ENCODE measurements at places on chromosomes 5 and 9.

GRCh38 chr5:177430140-177430951, 3.9 kb downstream of the GRK6 start:
- no peak for DNase-seq

GRCh38 chr9:135489188-135489906, 9.8 kb downstream of the PPP1R26 start:
- no peak for DNase-seq

- no peak for DNase-seq
These were observed 240.6 kb downstream of the MARCHF11 start for GRCh38 chr5:15938961-15939360.

DNA sequence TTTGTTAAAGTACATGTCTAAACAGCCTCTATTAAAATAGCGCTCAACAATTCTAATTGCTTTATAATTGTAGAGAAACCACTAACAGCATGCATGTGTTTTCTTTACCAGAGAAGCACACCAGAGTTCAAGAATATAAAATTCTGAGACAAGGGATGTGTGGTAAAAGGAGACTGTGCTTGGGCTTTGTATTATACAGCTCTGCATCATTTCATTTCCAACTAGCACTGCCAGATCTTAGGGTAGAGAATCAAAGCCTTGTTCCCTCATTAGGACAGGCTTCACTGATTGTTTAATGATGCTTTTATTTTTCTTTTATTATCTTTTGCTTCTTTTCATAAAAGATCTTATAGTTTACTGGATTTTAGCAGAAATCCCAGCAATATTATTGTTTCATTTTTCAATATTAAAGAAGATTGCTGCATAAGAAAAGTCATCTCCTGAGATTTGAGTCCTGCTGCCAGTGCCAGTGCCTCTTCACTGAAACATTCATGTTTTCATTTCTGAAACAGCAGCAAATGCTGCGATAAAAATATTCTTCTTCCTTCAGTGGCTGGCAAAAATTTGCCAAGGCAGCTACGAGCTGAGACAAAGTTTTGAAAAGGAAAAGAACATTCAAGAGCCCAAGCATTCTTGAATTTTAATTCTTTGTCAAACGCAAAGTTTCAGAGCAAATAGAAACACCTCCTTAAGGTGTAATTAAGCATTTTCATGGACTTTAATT, 491.0 kb upstream of the PIK3R1 start:
- no peak for DNase-seq

GRCh38 chr5:878125-878524, 14.5 kb downstream of the BRD9 start:
- DNase-seq: no peak

GRCh38 chr5:64634997-64635686, 55.2 kb upstream of the SHISAL2B start:
- no peak for DNase-seq

GRCh38 chr9:137569609-137570203, 9.0 kb downstream of the DPH7 start:
- DNase-seq: no peak

GRCh38 chr9:3125602-3126405, 281.9 kb upstream of the PUM3 start:
- no peak for DNase-seq

GRCh38 chr5:62296998-62297397, 9.0 kb upstream of the KIF2A start:
- DNase-seq: no peak

GRCh38 chr9:27431543-27432147, 92.4 kb upstream of the IFNK start:
- DNase-seq: no peak

DNA sequence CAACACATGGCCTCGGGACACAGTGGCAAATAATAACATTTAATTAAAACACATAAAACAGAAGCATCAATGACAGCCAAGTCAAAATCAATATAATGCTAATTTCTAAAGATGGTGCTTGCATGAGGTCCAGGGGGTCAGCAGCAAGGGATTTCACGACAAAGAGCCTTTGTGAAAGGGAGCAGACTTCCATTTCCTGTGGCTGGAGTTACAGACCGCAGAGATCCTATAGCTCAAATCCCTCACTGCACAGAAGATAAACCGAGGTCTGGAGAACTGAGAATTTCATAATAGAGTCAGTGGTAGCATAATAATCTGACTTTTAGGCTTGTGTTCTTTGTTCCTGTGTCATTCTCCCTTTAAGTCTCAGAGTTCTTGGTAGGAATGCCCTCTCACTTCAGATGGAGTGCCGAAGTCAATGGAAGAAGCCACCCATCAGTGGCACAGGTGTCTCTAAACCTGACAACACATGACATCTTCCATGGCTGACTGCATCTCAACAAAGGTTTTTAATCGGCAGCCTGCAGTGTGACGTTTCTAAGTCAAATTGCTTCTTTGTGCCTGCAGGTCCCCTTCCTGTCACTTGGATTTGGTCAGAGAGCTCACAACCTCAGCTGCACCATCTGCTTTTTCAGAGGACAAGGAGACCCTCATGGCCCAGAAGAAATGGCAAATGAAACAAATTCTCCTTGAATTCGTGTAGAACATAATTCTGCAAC, 67.4 kb downstream of the CARTPT start:
- DNase-seq: no peak

DNA sequence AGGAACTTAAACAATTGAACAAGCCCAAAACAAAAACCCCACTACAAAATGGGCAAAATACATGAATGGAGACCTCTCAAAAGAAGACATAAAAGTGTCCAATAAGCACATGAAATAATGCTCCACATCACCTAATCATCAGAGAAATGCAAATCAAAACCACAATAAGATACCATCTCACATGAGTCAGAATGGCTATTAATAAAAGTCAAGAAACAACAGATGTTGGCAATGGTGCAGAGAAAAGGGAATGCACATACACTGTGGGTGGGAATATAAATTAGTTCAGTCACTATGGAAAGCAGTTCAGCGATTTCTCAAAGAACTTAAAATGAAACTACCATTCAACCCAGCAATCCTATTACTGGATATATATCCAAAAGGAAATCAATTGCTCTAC, 337.4 kb upstream of the GRIA1 start:
- DNase-seq: no peak

DNA sequence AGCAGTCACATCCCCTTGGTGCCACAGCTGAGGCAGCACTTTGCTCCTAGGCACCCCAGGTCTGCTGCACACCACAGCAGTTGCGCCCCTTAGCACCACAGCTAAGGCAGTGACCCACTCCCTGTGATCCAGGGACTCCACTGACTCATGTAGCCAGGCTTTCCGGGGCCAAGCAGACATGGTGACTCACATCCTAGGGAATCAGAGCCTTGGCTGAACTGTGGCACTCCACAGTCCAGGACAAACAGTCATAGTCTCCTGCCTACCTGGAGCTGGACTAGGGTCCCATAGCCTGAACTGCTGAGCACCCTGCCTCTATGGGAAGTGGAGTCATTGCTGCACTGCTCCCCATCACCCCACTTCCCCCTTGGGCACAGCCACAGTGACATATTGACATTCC, 338.7 kb downstream of the NPR3 start:
- no peak for DNase-seq

- no peak for DNase-seq
These were observed 103.1 kb upstream of the TSLP start for GRCh38 chr5:110968246-110969005.

- DNase-seq: no peak
These were observed 122.8 kb upstream of the DHFR start for GRCh38 chr5:80777347-80778287.

- no peak for DNase-seq
These were observed 132.2 kb downstream of the CDC42SE2 start for GRCh38 chr5:131396015-131396414.

GRCh38 chr9:76649894-76650293, 114.3 kb upstream of the PCA3 start:
- DNase-seq: no peak

- DNase-seq: no peak
These were observed 1737.9 kb upstream of the C9orf72 start for GRCh38 chr9:29311221-29311620.

- no peak for DNase-seq
These were observed 4.1 kb downstream of the PTGS1 start for GRCh38 chr9:122374885-122375420.

DNA sequence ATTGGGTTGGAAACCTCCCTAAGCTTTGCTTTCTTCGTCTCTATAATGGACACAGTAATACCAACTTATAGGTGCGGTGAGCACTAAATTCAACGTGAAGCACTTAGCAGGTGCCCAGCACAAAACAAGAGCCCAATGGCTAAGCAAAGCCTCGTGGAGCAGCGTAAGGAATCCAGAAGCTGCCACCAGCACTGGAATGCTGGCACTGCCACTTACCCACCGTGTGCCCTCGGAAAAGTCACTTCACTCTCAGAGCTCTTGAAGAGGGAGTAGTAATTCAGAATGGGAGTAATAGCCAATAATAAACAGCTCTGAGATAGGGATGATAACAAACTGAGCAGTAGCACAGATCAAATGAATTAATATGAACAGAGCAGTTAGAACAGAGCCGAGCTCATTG, 16.4 kb downstream of the DAP start:
- no peak for DNase-seq

DNA sequence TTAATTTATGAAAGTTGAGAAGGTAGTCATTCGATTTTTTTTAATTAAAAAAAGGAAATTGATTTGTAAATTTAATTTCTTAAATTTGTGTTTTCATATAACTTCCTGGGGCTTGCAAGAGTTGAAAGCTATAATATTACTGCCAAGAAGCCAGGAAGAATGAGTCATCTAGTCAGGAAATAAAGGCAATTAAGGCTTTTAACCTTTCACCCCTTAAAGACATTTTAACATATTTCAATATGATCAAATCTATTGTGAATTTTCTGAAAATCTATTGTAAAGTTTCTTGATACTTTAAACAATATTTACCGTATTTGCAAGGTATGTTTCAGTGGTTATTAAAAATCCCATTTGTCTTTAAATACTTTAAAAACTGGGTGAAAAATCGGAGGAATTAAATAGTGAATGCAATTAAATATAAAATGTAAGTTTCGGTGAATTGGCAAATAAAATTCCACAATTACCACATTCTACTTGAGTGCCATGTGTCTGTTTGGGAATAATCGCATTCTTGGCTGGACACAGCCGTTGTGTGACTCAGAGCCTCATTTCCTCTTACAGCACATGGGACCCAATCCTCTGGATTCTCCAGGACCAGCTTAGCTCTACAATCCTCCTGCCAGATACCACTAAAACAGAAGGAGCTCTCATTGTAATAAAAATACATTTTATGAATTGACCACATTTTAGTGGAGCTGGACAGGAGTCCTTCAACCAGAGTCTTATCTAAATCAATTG, 310.7 kb downstream of the HCN1 start:
- no peak for DNase-seq

- DNase-seq: no peak
These were observed 74.9 kb downstream of the GCNT4 start for GRCh38 chr5:74977471-74977870.

DNA sequence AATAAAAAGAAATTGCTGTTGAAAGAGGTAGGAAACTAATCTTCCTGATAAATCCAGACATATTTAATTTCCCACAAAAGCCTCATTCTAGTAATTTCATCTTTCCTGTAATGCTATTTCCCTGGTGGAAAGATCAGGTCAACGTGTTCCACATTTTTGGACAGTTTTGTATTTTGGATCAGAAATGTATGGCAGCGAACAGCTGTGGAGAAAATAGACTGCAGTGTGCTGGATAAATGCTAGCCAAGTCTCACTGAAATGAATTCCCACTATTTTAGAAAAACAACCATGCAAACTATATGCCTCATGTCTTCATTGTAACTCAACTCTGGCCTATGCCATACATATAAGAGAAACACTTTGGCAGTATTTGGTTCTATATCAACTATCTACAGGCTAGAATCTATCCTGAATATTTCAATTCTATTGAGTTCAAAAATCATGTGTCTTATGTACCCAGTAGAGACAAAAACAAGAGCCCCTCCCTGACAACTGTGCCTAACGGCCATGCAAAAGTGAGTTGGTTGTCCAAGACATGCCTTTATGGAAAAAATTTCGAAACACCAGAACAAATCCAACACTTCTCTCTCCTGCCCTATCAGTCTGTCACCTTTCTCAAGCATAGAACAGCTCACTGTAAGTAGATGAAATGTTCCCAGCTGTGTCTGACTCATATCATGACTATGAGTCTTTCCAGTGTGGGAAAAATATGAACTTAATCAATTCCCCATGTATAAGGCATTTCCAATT, 191.3 kb upstream of the NREP start:
- no peak for DNase-seq

- no peak for DNase-seq
These were observed 288.1 kb upstream of the PANK3 start for GRCh38 chr5:168867241-168867640.

GRCh38 chr5:126810596-126811380, 33.9 kb downstream of the LMNB1 start:
- DNase-seq: no peak

- no peak for DNase-seq
These were observed 92.8 kb upstream of the SLCO6A1 start for GRCh38 chr5:102591650-102592049.

DNA sequence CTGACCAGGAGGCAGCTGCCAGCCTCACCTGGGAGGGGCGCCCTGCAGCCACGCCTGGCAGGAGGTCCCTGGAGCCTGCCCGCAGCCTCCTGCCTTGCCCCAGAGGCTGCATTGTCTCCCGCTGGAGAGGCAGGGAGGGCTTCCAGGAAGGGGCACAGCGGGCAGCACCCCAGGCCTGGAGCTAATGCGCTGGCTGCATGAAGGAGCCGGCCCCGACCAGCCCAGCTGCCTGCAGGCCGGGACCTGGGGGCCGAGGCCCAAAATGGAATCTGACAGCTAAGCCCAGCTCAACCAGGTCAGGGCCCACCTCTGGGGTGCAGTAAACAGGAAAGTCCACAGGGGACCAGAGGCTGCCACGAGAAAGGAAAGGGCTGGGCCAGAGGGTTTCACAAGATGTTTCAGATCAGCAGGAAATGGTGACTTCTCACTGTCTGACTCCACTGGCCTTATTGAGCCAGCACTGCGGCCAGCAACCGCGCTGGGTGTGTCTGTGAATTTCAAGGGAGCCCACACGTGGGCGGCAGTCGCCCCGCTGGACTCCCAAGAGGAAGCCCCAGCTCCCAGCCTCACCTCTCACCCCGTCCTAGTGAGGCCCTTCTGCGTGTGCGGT, 18.6 kb upstream of the NOTCH1 start:
- no peak for DNase-seq

- no peak for DNase-seq
These were observed 167.9 kb downstream of the AUH start for GRCh38 chr9:91193658-91194391.

DNA sequence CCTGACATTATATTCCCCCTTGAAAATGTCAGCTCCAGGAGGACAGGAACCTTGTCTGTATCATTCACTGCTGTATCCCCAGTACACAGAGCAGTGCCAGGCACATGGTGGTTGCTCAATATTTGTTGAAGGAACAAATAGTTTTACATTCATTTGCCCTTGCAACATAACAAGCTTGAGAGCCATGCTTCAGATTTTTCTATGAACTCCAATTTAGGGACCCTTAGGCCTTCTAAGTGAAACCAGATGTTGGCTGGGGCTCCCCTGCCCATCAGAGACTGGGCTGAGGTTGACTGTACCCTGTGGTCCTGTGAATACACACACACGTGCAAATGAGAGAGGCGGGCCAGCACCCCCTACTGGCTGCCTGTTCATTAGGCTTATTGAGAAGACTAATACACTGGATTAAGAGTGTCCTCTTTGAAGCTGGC, 214.9 kb upstream of the WWC1 start:
- DNase-seq: no peak
